ENCODE measurements at places on chromosomes 4 and X.

GRCh38 chr4:184357772-184358171 lies 116.6 kb downstream of the IRF2 start:
- DNase-seq: no peak

GRCh38 chrX:21047034-21047455 lies 327.2 kb upstream of the CNKSR2 start:
- DNase-seq: no peak

DNA sequence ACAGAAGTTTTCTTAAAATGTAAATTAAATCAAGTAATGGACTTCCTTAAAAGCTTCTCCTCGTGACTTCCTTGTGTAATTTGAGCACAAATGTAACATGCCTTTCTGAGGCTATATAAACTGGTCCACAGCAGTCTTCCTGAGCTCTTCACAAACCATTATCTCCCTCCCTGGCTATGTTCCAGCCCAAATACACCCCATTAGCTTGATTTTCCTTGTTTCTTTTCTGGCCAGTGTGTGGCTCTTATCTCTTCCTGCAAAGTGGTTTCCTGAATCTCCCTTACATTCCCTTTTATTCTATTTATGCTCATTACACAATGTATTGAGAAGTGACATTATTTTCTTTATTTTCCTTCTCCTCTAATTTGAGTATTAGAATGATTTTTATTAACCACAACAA lies 1085.3 kb upstream of the PCDH10 start:
- DNase-seq: no peak

GRCh38 chr4:166309286-166309685 lies 436.2 kb downstream of the TLL1 start:
- no peak for DNase-seq
